Vagina (tissue), 2 donors: ENCODE measurements at places on chromosomes 1 and 21.

GRCh38 chr1:32701951-32702598 is 495 bp downstream of the SYNC start:
- DNase-seq = no peak

GRCh38 chr1:24551290-24551959 is 4.5 kb upstream of the NCMAP start:
- DNase-seq = no peak

GRCh38 chr1:199098468-199098867 is 459.6 kb downstream of the PTPRC start:
- no peak for DNase-seq

- no peak for DNase-seq
Observed at GRCh38 chr1:58739856-58740466, 40.1 kb upstream of the MYSM1 start.

- no peak for DNase-seq
Observed at GRCh38 chr1:180171691-180172090, 17.0 kb downstream of the QSOX1 start.

GRCh38 chr1:200184196-200184595 is 156.7 kb downstream of the NR5A2 start:
- no peak for DNase-seq

- no peak for DNase-seq
Observed at GRCh38 chr1:92980732-92981647, 19.7 kb upstream of the DIPK1A start.

DNA sequence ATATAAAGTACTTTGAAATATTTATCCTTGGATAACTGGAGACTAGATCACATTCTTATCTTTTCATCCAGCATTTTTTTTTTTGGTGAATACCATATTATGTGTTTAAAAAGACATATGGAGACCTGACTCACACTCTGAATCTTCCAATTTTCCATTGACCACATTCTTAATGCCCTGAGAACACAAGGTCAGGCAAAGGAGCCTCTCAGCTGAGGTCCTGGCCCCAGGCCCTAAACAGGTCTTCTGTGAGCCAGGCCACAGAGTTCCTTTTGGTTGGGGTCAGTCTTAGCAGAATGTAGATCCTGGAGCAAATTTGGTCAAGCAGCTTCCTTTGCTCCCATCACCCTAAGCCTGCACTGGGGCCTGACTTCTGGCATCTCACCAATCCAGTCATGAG is 390.1 kb upstream of the ST6GALNAC5 start:
- DNase-seq = no peak

GRCh38 chr1:15236746-15237145 is 10.3 kb upstream of the FHAD1 start:
- no peak for DNase-seq

- DNase-seq = no peak
Observed at GRCh38 chr1:1173793-1174415, at the start of gene TTLL10. Gene TTLL10 (plus strand): TSS chr1:1173880. CDS start chr1:1179216, 5,336 bp downstream.

DNA sequence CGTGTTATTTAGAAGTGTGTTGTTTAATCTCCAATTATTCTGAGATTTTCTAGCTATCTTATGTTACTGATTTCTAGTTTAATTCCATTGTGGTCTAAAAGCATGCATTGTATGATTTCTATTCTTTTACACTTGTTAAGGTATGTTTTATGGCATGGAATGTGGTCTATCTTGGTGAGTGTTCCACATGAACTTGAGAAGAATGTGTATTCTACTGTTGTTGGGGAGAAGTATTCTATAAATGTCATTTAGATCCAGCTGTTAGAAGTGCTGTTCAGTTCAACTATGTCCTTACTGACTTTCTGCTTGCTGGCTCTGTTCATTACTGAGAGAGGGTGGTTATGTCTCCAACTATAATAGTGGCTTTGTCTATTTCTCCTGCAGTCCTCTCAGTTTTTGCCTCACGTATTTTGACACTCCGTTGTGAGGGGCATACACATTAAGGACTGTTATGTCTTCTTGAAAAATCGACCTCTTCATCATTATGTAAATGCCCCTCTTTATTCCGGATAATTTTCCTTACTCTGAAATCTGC is 12.0 kb upstream of the PLA2G5 start:
- no peak for DNase-seq

- DNase-seq = no peak
Observed at GRCh38 chr1:43402089-43402865, 12.6 kb downstream of the SZT2 start.

GRCh38 chr1:244214009-244214967 is 163.2 kb downstream of the ZBTB18 start:
- DNase-seq = no peak

DNA sequence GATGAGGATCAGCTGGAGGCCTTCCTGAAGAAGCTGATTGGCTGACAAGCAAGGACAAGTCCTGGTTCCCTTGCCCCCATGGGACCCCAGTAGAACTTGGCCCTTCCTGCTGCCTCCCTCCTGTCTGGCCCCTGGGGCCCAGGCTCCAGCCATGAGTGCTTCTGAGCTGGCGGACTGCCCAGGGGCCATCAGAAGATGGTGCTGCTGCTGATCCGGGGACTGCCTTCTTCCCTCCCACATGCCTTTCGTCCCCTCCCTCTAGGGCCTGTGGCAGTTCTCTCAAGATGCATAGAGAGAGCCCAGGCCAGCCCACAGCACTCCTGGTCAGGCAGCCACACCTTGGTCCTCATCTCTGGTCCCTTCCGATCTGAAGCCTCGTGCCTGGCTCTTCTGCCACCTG is 57.9 kb upstream of the PRKACB start:
- DNase-seq = no peak

- no peak for DNase-seq
Observed at GRCh38 chr1:28632560-28632959, 10.3 kb downstream of the TAF12 start.

DNA sequence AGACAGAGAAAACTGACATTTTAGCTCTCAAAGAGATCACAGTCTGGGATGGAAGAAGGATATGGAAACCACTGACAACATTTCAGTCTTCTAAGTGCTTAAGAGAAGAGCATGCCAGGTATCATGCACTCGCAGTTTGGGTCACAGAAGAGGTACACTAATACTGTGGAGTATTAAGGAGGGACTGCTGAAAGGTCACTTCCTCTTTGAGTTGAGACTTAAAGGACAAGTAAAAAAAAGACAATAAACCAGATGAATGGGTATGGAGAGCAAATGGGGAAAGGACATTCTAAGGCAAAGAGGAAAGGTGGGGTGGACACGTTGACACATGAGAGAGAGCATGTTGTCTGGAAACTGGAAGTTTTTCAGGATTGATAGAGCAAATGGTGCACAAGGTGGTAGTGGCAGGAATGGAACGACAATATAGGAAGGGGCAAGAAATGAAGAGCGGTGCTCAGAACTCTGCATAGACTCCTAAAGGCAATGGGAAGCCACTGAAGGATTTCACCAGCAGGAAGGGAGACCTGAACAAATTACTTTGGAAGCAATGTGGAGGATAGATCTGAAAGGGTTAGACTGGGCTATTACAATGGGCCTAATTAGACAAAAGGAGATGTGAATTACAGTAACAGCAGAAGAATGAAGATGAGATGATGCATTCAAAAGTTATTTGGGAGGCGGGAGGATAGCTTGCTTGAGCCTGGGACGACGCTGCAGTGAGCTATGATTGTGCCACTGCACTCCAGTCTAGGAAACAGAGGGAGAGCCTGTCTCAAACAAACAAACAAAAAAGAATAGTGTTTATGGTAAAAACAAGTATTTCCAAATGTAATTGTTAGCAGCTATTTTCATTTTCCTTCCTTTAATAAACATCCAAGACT is 11.1 kb downstream of the DIPK1A start:
- DNase-seq = no peak

- no peak for DNase-seq
Observed at GRCh38 chr1:93621246-93621645, 60.4 kb downstream of the BCAR3 start.

DNA sequence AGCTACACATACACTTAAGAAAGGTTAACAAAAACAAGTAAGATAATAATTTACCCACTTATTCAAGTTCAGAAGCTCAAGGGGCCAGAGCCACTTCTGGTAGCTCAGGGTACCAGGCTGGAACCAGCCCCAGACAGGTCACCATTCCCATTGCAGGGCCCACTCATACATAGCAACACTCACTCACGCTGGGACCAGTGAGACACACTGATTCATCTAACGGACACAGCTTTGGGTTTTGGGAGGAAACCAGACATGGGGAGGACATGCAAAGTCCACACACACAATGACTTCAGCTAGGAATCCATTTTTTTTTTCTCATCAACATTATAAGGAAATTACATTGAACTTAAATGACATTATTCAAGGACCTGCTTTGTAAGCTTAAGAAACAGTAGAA is 169.1 kb downstream of the ZC3H11B start:
- no peak for DNase-seq

DNA sequence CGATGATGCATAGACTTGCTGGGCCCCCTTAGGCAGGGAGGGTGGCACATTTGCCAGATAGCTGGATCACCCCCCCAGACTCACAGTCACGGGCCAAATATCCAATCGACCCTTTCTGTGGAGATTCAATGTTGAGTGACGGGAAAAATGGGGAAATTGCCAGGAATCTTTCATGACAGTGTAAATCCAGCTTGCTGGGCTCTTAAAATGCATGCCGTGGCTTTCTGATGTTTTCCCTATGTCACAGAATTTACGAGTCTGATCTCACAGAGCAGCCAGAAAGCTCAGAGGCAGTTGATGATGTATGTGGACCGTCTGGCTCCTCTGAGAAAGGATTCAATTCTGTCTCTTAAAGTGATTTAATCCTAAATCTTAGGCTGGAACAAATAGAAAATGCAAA is 150.1 kb upstream of the ZNF644 start:
- DNase-seq = no peak

DNA sequence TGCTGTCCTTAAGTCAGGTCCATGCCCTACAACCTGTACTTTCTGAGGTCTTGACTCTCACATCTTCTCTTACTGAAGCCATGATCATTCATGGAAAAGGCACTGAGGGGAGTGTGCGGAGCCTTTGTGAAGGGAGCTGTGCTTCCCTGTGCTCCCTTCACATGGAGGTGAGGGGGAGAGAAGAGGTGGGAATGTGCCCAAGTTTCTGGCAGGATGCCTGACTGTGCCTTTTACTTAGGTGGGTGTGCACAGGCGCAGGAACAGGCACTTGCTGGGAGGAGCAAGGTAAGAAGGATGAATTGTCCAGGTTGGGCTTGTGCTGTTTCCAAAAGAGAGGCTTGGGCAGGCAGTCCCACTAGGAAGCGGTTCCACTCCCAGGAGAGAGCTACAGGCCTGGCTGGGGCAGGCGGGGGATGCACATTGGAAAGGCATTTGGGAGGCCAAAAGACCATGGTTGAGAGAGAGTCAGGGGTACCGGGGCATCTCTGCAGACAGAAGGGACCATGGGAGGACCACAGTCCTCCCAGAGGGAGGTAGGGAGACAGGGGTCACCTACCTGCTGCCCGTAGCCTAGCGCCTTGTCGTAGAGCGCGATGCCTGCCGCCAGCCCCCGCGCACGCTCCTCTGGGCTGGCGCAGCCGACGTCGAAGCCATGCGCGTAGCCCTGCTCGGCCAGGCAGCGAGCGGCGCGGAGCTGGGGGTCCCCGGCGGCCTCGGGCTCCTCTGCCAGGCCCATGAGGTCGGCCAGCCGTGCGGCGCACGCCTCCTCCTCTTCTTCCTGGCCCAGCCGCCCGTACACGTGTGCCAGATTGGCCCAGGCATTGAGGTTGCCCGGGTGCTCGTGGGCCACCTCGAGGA is 853 bp downstream of the TTC22 start:
- DNase-seq = no peak

DNA sequence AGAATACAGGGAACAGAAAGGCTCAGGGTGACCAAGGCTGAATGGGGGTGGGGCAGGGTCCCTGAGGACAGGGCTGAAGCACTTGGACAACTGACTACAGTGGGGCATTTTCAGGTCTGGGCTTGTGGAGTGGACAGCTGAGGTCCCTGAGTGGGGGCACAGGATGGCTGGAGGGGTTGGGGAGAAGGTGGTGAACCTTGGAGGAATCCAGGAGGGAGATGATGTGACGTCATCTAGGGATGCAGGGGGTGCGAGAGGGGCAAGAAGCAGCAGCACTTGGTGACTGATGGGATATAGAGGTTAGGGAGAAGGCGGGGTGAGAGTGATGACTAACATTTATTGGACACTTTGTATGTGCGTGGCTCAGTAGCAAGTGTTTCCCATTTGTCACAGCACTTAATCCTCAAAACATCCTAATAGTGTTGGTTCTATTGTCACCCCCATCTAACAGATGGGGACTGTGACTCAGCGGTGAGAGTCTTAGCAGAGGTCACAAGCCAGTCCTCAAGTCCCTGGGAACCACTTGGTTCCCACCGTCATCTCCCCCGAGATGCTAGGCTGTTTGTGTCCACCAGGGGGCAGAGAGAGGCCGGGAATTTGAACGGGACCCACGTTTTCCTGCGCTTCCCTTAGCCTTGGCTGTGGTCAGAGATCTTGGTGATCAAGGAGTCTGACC is 27.9 kb upstream of the BMP8B start:
- DNase-seq = no peak

GRCh38 chr1:10444795-10445397 is 4.9 kb upstream of the CORT start:
- DNase-seq = no peak

- no peak for DNase-seq
Observed at GRCh38 chr1:179105393-179105792, 23.5 kb downstream of the TOR3A start.

DNA sequence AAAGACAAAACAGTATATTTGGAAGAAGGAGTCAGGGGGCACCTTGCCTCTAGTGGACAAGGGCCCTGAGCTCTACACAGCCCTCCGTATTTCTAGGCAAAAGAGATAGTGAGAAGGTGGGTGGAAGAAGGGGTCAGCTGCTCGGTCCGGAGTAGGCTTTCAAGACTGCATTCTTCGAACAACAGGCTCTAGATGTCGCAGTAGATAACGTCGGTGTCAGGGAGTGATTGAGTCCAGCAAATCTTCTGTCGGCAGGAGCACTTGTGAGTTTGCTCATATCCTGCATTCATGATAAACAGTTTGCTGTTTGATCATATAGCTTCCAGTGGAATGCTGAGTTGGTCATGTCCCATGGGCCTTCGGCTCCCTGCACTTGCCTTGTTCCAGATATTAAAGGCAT is 36.8 kb downstream of the DIPK1A start:
- no peak for DNase-seq

GRCh38 chr1:160095382-160096105 is 2.9 kb downstream of the IGSF8 start:
- no peak for DNase-seq

- DNase-seq = no peak
Observed at GRCh38 chr1:102191723-102192122, 195.0 kb upstream of the OLFM3 start.

GRCh38 chr1:26404641-26405040 is 6.0 kb upstream of the LIN28A start:
- DNase-seq = no peak
